ENCODE measurements at places on chromosomes 7 and 10. TPM values are rescaled to one million over a fixed set of nuclear protein-coding genes. Genes with fewer than 3 reads are reported as not detected.

- no peaks in the 10 kb centered on the region for H3K4me1 ChIP-seq
- H3K36me3 ChIP-seq, result peaks cover 2% of the 10 kb centered on the region
- H3K4me3 ChIP-seq, result no peak overlapping the region
- no peak for DNase-seq
Observed at GRCh38 chr7:86867163-86867762, 192.2 kb downstream of the ELAPOR2 start.

DNA sequence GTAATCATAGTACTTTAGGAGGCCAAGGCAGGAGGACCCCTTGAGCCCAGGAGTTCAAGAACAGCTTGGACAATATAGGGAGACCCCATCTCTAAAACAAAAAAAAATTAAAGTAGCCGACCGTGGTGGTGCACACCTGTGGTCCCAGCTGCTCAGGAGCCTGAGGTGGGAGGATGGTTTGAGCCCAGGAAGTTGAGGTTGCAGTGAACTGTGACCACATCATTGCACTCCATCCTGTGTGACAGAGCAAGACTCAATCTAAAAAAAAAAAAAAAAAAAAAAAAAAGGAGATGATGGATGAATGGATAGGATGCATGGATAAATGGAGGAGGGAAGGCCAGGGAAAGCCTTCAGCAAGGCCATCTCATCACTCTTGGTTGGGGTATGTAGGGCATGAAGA is 33.4 kb upstream of the BMPR1A start:
- no peak overlapping the region for H3K4me3 ChIP-seq
- no peaks in the 10 kb centered on the region for H3K4me1 ChIP-seq
- no peak overlapping the region for H3K27ac ChIP-seq
- H3K36me3 ChIP-seq, result no peaks in the 10 kb centered on the region
- no peak for DNase-seq

DNA sequence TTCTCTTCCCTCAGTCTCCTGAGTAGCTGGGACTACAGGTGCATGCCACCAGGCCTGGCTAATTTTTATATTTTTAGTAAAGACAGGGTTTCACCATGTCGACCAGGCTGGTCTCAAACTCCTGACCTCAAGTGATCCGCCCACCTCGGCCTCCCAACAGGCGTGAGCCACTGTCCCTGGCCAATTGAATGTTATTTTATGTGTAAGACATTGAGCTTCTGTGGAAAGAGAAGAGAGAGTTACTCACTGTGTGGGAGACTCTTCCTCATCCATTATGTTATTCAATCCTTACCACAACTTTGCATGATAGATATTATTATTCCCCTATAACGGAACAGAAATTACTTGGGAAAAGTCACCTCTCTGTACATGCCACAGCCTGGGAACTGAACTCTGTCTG is 32.6 kb upstream of the MXI1 start:
- peaks cover 34% of the 10 kb centered on the region for H3K27me3 ChIP-seq
- no peaks in the 10 kb centered on the region for H3K36me3 ChIP-seq

GRCh38 chr7:4151524-4151923 is 530.6 kb upstream of the FOXK1 start:
- H3K4me3 ChIP-seq, result no peak overlapping the region
- no peaks in the 10 kb centered on the region for H3K27me3 ChIP-seq
- no peaks in the 10 kb centered on the region for H3K36me3 ChIP-seq
- H3K4me1 ChIP-seq, result no peaks in the 10 kb centered on the region

DNA sequence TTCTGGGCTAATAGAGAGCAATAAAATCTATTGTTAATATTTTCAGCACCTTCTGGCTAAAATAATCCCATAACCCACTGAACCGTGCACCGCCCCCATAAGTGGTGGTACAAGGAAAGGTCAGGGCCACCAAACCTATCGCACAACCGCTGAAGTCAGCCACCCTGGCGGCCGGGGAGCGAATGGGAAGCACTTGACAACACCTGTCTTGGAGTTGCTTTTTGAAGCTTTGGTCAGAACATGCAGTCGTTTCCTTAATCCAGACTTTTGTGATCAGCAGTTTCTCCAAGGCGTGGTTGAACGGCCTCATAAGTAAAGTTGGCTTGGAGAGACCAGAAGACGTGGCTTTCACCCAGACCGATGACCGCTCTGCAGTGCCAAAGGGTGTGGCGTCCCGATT is 97.4 kb downstream of the DNAJB6 start:
- H3K36me3 ChIP-seq, result no peaks in the 10 kb centered on the region
- peaks cover under 1% of the 10 kb centered on the region for H3K27me3 ChIP-seq
- DNase-seq, result no peak
- H3K4me1 ChIP-seq, result peaks cover 13% of the 10 kb centered on the region
- H3K27ac ChIP-seq, result no peak overlapping the region

GRCh38 chr10:102152545-102152890 is 329 bp downstream of the NOLC1 start:
- peak overlapping the region; percentile 99 for H3K4me3 ChIP-seq
- H3K27ac ChIP-seq, result peak overlapping the region; percentile 99
- DNase-seq, result peak; percentile 71
- peaks cover 54% of the 10 kb centered on the region for H3K4me1 ChIP-seq
- no peaks in the 10 kb centered on the region for H3K27me3 ChIP-seq

GRCh38 chr10:73494213-73494612 is 1.6 kb downstream of the PPP3CB start:
- DNase-seq, result peak; percentile 9
- H3K4me1 ChIP-seq, result peaks cover 50% of the 10 kb centered on the region
- H3K36me3 ChIP-seq, result peaks cover 14% of the 10 kb centered on the region
- no peak overlapping the region for H3K27ac ChIP-seq

DNA sequence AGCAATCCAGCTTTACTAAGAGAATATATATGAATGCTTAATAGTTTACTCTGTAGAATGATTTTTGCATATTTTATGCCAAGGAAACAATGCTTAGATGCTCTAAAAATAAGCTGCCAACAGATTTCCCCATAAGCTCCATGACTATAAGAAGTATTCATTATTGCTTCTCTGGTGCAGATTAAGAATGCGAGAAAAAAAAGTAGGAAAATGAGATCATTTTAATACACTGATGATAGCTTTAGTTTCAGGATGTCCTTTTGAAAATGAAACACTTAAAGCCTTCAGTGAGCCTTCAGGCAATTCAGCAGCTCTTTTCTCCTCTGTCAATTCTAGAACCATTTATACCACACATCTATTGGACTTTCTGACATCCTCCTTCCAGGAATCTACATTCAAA is 735.0 kb upstream of the POT1 start:
- H3K4me1 ChIP-seq, result no peaks in the 10 kb centered on the region
- H3K27ac ChIP-seq, result no peak overlapping the region
- H3K36me3 ChIP-seq, result no peaks in the 10 kb centered on the region
- H3K4me3 ChIP-seq, result no peak overlapping the region

- peaks cover 5% of the 10 kb centered on the region for H3K4me1 ChIP-seq
- DNase-seq, result no peak
- no peak overlapping the region for H3K27ac ChIP-seq
- no peak overlapping the region for H3K4me3 ChIP-seq
- H3K27me3 ChIP-seq, result no peaks in the 10 kb centered on the region
- H3K36me3 ChIP-seq, result no peaks in the 10 kb centered on the region
Observed at GRCh38 chr7:28061824-28062196, 118.8 kb downstream of the JAZF1 start.

GRCh38 chr10:22333167-22333974 is 11.9 kb upstream of the SPAG6 start:
- H3K4me3 ChIP-seq, result peak overlapping the region; percentile 60
- H3K4me1 ChIP-seq, result peaks cover 27% of the 10 kb centered on the region
- H3K27me3 ChIP-seq, result peaks cover 30% of the 10 kb centered on the region
- peaks cover 26% of the 10 kb centered on the region for H3K36me3 ChIP-seq
- peak overlapping the region; percentile 61 for H3K27ac ChIP-seq

DNA sequence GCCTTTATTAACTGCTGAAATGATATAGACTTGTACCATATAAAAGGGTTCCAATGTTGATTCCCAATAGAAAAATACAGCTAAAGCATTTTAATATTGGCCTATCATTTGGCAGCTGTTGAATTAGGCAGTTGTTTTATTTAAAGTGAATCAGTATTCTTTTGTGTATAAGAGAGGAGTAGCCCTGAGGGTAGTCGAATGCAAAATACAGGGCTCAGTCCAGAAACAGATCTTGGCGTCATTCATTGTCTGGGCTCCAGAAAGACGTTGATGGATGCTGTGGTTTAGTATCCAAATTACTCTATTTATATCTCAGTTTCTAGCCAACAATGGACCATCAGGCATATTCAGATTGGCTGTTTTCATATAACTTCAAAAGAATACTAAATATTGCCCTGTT is 193.6 kb downstream of the VTI1A start:
- no peak overlapping the region for H3K4me3 ChIP-seq
- no peak for DNase-seq
- no peak overlapping the region for H3K27ac ChIP-seq
- H3K27me3 ChIP-seq, result no peaks in the 10 kb centered on the region
- no peaks in the 10 kb centered on the region for H3K4me1 ChIP-seq

GRCh38 chr7:20858951-20859350 is 72.3 kb upstream of the SP8 start:
- no peaks in the 10 kb centered on the region for H3K36me3 ChIP-seq
- DNase-seq, result no peak
- H3K4me3 ChIP-seq, result no peak overlapping the region
- no peaks in the 10 kb centered on the region for H3K27me3 ChIP-seq
- no peak overlapping the region for H3K27ac ChIP-seq

- peak; percentile 64 for DNase-seq
- no peaks in the 10 kb centered on the region for H3K27me3 ChIP-seq
- H3K27ac ChIP-seq, result peak overlapping the region; percentile 93
- H3K36me3 ChIP-seq, result no peaks in the 10 kb centered on the region
- peaks cover 38% of the 10 kb centered on the region for H3K4me1 ChIP-seq
Observed at GRCh38 chr7:922334-923107, 32.0 kb downstream of the ADAP1 start.

DNA sequence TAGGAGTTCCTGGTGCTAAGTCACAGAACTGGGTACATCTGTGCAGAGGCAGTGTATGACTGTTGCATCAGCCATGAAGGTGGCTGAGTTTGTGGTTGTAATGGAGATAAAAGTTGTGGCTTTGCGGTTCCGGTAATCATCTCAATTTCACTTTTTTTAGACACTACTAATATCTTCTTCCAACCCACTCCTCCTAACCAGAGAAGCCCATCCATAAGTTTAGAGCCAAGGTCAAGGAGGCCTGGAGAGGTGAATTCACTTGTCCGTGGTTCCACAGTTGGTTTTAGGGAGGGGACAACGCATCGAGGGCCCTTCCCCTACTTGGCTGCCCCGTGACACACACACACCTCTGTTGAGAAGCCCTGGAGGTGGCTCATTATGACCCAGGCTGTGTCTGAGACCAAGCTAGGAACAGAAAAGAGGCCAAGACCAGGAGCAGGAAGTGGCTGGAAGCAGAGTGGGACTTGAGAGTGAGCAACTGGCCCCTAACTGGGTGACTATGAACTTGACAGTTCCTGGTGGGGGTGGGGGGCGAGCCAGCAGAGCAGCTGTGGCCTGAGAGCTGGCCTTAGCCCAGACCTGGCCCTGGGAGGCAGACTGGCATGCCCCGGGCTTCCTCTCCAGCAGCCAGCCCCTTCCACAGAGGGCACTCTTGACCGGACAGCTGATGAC is 66.8 kb upstream of the COL13A1 start:
- H3K36me3 ChIP-seq, result no peaks in the 10 kb centered on the region
- no peak overlapping the region for H3K4me3 ChIP-seq
- peaks cover 2% of the 10 kb centered on the region for H3K27me3 ChIP-seq
- peak; percentile 62 for DNase-seq
- H3K4me1 ChIP-seq, result peaks cover 20% of the 10 kb centered on the region

The MUC12 gene
- total RNA-seq, result 0.34 TPM

The SLC26A5 gene
- total RNA-seq, result not detected

The ADCY1 gene
- 1.2 TPM for total RNA-seq
